ENCODE measurements at places on chromosomes 5 and 9.
A peak's percentile ranks its signal among the peaks of the same experiment; 100 is the strongest.

DNA sequence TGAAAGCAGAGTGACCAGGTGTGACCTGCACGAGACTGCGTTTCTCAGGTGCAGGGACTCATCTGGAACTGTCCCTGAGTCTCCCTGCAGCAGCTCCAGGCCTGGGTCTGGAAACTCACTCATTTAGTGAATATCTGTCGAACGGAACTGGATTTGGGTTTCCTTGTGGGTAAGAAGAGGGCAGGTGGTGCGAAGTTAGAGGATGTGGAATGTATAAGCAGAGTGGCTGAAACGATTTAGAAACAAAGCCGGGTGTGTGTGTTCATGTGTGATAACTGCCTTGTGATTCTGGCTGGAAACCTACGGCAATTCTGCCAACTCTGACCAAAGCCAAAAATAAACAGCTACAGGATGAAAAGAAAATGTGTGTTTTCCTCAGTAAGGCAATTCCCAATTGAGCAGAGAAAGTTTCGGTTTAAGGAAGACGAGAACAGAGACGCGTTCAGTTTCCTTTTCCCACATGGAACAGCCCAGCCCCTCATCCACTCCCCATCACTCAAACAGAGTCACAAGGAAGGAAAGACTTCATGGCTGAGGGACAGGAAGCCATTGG lies 130.3 kb downstream of the NSG2 start:
- no peak for DNase-seq

DNA sequence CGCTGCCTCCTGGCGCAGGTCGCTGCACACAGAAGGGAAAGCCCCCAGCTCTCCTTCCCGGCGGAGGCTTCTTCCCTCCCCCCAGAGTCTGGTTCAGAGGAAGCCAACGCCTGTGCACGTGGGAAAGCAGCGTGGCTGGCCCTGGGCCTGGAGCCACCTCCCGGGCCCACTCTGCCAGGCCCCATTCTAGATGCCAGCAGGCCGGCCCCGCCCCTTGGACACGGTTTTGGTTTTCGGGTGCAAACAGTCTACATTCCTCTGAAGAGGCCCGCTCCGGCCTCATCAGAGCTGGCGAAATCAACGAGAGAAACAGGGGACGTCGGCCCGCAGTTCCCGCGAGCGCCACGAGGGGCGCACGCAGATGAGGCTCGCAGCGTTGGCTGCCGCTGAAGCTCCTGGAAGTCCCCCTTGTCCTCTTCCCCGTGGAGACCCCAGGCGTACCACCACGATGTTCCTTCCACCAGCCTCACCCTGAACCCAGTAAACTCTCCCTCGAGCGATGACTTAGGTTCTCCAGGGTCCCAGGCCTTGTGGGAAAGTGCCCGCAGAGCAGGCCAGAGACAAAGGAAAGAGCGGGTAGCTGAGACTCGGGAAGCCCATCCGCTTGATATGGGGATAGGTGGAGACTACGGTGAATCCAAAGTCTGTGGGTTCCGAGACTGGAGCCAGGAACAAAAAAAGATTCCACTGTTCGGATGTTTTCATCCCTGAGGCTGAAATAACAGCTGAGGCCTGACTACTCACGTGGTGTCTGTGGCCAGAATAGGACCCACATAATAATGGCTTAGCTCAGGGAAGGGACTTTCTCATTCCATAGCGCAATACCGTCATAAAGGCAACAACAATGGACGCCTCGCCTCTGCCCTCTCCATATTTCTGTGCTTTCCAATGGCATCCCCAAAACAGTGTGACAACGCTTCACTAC lies 64.2 kb downstream of the KLF4 start:
- DNase-seq = peak; percentile 58

- DNase-seq = no peak
These were observed 263.4 kb downstream of the TMEM232 start for GRCh38 chr5:110463106-110463505.

- DNase-seq = peak; percentile 19
These were observed 31.2 kb upstream of the SLC28A3 start for GRCh38 chr9:84371737-84372136.

- no peak for DNase-seq
These were observed 261.8 kb upstream of the TNC start for GRCh38 chr9:115379719-115380118.

DNA sequence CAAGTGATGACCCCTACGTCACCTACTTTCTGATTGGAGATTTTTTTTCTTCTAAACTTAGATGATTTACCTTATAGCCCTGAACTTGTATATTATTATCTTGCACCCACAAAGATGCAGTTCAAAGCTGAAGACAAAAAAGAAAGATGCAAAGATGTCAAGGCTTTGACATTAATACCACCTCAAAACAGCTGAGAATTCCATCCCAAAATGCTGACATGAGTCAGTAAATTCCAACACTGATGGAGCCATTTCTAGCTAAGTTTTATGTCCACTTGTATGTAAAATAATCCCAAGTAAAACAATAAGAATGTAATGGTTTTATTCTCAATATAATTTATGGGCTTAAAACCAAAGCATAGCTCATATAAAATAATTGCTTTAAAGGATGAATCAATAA lies 91.5 kb upstream of the CDH9 start:
- DNase-seq = no peak

DNA sequence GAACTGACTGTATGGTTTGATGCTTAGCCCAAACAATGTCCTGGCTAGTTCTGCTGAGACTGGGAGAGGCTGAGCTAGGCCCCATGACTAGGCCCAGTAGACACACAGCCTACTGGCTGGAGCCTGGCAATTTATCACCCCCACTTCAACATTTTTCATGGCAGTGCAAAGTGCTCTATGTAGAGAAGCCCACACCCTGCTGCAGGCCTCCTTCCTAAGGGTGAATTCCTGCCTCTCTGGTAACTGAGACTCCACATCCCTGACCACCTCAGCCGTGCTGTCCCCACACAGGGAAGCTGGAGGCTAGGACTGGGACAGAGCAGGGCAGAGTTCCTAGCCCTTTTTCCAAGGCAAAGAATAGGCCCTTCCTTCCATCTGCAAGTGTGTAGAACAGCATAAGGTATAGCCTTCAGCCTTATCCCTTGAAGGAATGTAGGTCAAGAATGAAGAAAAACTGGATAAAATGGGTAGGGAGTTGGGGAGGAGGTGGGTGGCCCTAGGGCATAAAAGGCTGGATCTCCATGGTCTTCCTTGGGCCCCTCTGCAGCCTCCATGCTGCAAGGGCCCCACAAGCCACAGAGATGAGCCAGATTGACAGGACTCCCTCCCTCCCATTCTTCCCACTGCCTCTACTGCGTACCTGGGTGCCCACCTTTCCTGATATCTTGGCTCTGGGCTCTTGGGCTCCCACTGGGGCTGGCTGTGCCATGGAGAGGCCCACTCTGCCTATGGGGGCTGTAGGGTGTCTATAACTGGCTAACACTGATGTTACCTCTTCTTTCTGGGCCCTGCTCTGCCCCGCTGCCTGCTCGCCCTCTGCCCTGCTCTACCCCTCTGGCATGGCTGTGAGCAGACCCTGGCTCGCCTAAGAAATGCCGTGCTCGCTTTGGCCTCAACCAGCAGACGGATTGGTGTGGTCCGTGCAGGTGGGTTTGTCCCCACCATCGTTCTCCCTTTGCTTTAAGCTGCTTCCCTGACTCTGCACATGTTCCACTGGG lies 29.8 kb downstream of the TCF7 start:
- no peak for DNase-seq

- no peak for DNase-seq
These were observed 123.7 kb downstream of the PSD2 start for GRCh38 chr5:139919308-139919707.

- no peak for DNase-seq
These were observed 221.6 kb upstream of the SLC30A5 start for GRCh38 chr5:68872088-68872839.

DNA sequence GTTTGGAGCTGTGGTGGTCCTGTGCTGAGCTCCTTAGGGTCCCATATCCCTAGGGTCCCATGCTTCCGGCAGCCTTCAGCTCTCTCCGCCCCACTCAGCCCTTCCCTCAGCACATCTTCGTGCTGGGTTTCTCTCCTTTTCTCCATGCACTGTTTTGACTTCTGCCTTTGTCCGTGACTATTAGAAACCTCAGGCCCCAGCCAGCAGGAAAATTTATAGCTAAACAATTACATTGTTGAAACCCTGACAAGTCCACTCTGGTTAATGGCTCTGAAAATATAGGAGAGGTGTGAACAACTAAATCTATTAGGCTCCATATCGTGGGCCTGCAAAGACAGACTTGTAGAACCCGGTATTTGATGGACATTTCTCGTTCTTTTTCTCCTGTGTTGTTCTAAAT lies 523.7 kb downstream of the CCDC171 start:
- DNase-seq = no peak

- DNase-seq = no peak
These were observed 24.5 kb upstream of the DUSP1 start for GRCh38 chr5:172795318-172795977.

- DNase-seq = no peak
These were observed 119.7 kb downstream of the ZNF462 start for GRCh38 chr9:106982636-106983035.

DNA sequence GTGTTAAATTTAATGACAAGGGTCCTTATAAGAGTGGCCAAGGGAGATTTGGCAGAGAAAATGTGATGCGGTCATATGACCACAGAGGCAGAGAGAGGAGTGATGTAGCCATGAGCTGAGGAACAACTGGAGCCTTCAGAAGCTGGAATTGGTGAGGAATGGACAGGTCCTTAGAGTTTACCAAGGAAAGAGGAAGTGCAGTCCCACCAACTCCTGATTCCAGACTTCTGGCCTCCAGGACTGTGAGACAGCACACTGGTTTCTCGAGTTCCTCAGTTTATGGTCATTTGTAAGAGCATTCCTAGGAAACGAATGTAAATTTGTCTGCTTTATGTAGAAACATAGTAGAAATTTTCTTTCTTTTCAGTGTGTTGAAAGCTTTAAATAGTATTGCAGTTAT lies 410.1 kb downstream of the CDH18 start:
- no peak for DNase-seq

DNA sequence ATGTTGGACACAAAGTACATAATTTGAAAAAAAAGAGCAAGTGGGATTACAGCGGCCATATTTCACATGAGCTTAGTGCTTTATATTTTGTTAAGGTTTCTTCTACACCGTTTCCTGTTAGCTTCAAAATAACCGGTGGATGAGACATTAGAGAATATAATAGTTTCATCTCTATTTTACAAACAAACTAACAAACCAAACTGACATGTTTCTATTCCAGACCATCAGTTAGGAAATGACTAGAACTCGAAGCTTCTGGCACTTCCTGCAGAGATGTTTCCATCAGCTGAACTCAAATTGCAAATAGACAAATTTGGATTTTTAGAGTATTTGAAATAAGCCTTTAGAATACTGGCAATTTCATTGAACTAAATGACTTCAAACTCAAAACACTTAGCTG lies 86.5 kb downstream of the MTRR start:
- no peak for DNase-seq

GRCh38 chr9:37104183-37104889 lies 16.0 kb upstream of the ZCCHC7 start:
- no peak for DNase-seq

DNA sequence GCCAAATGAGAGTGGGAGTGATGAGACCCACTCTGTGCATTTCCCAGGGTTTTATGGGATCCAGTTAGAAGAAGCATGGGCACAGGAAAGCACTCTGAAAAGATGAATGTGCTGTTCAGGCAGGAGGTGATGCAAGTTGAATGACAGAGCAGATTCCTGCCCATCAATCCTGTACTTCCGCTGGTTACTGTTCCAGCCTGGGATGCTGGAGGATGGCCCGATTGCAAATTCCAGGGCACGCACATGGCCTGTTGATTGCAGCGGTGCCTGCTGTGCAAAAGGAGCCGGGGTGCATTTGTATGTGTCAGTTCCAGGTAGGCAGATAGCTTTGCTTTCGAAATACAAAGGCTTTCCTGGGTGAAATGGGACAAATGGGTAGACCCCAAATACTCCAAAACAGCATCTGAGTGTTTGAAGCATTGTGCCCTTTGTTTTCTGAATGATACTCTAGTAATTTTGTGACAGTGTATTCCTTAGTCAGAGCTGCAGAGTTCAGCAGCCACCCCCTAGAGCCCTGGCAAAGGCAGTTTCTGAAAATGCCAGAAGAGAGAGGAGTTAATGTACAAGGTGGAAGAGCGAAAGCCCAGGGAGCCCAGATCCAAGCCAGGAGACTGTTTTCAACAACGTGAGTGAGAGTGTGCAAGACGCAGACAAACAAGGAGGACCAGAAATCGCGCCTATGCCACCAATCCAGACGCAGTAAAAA lies 454.2 kb upstream of the CLINT1 start:
- DNase-seq = no peak

DNA sequence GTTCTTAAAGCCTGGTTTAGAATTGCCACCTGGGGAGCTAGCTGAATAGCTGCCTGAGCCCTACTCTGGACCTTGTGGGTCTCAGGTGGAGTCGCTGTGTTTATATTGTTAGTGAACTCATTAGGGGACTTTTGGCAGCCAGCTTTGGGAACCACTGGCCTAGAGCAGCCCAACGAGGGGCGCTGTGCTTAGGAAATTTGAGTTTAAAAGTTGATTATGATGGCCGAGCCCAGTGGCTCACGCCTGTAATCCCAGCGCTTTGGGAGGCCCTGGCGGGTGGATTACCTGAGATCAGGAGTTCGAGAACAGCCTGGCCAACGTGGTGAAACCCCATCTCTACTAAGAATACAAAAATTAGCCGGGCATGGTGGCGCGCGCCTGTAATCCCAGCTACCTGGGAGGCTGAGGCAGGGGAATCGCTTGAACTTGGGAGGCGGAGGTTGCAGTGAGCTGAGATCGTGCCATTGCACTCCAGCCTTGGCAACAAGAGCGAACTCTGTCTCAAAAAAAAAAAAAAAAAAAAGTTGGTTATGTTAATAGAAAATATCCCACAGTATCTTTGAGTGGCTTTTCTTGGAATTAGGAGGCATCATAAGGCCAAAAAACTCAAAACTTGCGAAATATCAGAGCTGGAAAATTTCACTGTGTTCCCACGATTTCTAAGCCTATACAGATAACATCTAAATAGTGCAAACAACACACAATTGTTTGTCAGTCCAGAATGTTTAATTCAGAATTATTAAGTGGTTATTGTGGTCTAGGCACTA lies 809 bp downstream of the MCCC2 start:
- no peak for DNase-seq

GRCh38 chr5:66066826-66067225 lies 77.3 kb upstream of the SREK1 start:
- DNase-seq = no peak

DNA sequence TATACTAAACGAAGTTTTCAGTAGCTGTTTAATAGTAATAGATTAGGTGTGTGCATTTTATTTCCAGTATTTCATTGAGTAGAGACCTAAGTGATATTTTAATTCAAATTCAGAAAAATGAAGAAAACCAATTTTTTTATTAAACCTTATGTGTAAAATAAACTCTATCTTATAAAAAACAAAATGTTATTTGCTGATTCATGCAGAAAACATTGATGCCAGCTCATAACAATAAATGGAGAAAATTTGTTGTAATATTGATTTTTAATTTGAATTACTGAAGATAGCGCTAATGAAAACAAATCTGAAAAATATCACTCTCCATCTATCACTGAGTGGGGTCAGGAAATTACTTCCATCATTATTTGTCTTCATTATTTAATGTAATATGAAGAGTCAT lies 1177.8 kb upstream of the SEMA6A start:
- no peak for DNase-seq

All from natural killer cell (primary cell).